Adipocyte (in vitro differentiated cells): ENCODE measurements at places on chromosomes 12 and 14.

DNA sequence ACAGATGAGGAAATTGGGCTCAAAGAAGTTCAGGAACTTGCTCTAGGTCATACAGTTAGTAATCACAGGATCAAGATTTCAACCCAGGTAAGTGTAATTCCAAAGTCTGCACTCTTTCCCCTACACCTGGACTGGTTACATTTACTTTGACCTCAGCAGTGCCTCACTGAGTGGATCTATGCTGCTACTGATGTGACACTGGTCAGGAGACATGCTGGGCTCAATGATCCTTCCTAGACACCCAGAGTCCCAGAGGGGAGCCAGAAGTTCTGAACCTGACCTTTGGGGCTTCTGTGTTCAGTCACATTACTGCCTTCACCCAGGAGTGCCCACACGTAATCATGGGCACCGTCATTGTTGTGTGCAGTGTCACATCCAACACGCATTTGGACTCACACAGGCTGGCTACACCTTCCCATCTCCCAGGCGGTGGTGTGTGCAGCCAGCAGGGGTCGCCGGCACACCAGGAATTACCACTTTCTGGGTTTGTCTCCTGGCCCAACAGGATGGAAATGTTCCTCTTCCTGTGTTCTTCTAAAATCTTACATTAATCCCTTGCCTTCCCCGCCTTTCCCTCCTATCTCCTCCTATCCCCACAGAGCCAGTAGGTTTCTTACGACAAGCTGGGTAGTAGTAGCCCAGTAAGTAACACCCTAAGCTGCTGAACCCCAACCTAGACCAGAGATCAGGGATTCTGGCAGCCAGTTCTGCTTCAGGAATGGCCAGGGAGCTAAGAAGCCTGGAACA, 25.6 kb downstream of the CALCOCO1 start:
- peak; percentile 86 for DNase-seq

DNA sequence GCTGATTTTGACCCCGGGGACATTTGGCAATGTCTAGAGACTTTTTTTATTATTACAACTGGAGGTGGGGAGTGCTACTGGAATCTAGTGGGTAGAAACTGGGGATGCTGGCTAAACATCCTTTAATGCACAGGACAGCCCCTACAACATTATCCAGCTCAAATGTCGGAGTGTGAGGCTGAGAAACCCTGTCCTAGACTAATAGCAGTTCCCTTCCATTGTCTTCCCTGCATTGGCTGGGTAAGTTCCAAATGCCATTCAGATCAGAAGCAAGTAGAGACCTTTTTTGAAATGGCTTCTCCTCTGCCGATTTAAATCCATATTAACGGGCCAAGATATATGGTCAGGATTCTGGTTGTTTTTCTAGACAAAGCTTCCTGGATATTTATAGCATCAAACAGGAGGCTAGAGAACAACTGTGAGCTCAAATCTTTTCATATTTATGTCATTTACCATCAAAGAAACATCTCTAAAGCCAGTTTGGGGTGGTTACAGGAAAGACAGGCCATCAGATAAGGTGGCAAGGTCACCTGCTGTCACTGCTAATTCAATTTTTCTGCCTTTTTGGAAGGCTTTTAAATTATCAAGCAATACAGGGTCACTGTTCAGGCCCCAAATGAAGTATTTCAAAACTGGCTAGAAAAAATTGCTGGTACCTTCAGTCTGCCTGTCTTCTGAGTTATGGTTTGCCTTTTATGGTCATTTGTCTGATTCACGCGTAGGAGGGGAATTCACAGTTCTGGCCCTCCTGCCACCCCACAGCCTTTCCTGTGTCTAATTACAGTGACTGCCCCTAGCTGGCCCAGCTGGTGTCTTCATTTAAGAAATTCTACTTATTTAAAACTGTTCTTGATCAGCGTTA, 20.1 kb upstream of the AKAP5 start:
- DNase-seq: peak; percentile 87

DNA sequence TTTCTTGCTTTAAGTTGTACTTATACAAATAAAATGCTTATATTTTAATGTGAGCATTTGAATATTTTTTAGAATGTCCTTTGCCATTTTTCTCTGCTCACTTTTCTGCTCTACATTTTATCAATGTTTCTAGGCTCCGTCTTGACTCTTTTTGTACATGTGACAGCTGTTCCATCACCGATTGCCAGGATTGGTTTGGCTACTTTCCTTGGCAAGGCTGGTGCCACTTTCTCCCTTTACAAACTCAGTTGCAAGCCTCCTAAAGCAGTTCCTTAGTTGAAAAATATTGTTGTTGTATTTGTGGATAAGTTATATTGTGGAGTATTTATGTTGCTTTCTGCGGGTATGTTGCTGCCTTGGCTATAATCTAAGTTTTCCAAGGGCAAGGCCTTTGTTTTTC, 63.4 kb downstream of the DACT1 start:
- no peak for DNase-seq

DNA sequence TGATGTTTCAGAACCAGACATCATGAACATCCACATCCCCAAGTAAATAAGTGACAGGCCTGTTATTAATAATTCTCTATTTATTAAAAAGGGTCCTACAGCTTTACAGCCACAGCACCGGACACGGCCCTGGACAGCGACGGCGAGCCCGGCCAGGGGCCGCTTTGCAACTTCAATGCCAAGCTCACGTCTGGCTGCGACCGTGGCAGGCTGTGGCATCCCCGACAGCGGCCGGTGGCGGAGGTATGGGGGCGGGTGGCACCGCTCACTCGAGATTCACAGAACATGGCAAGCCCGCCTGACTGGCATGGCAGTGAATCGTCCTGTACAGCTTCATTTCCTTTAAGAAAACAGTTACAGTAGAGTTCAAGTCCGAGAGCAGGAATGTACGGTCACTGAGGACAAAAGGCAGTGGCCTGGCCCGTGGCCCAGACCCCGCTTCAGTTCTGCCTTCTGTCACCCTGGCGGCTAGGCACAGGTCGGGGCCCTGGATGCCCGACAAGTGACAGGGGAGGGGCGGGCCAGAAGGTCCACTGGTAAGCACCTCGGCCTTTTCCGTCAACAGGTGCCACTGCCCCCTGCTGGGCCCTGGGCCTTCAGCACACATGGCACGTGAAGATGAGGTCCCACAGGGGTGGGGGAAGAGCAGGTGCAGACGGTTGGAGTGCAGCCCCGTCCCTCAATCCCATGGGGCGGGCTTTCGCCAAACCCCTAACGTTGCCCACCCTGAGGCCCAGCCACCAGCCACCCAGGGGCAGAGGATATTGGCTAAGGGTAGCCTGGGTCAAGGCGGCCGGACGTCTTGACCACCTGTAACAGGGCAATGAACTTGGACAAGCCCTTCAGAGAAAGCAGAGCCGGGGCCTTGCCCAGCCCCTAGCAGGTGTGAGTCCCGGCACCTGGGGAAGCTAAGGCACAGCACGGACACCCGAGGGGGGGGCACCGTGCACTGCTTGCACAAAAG, 30.3 kb downstream of the HIP1R start:
- no peak for DNase-seq

DNA sequence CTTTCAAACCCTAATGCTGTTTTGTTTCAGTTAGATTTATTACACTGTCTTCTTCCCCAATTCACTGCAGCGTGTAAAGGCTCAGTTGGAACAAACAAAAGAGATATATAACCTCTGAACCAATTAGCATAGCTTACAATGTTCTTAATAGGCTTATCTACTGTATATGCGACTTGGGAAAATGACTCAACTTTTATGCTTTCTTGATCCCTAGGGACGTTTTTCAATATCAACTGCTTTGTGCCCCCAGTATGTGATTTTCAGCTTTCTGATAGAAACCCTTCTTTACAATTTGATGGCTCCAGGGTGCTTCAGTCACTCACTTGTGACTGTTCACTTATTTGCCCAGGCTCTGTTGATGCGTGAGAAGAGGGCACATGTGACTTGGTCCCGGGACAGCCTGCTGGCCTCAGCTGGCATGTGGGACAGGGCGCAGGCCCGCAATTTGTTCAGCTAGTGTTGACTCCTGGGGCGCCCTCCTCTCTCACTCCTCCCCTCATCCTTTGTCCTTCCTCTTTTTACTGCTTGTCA, 107.1 kb downstream of the TMTC2 start:
- DNase-seq: no peak

- no peak for DNase-seq
Measured at GRCh38 chr12:82781309-82781997, 94.7 kb downstream of the TMTC2 start.

- peak; percentile 26 for DNase-seq
Measured at GRCh38 chr14:61140872-61141271, 140.3 kb downstream of the TMEM30B start.

DNA sequence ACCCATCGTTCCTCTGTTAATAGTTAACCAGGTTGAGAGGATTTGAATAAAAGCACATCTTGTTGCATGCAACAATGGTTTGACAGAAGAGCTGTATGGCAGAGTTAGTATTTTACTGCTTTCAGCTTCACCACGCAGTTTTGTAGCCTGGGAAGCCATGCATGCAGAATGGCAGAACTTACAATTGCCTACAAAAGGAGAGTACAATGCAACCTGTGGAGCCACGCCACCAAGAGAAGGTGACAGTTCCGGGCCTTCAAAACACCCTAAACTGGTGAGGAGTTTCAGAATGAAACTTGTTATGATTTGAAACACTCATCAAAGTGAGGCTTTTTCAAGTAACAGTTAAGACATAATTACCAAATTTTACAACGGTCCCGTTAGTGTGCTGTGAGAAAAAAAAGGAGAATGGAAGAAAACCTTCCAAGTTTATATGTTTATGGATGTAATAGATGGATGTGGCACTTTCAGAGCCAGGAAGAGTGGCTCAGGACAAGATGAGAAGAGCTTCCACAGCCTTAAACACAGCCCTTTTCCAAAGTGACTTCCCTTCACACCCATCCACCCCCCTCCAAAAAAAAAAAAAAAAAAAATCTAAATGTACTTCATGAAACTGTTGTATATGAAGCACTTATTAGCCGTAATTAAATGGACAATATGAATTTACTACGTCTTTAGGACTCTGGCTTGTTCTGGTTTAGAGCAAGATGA, 158.7 kb downstream of the EGLN3 start:
- DNase-seq: no peak

DNA sequence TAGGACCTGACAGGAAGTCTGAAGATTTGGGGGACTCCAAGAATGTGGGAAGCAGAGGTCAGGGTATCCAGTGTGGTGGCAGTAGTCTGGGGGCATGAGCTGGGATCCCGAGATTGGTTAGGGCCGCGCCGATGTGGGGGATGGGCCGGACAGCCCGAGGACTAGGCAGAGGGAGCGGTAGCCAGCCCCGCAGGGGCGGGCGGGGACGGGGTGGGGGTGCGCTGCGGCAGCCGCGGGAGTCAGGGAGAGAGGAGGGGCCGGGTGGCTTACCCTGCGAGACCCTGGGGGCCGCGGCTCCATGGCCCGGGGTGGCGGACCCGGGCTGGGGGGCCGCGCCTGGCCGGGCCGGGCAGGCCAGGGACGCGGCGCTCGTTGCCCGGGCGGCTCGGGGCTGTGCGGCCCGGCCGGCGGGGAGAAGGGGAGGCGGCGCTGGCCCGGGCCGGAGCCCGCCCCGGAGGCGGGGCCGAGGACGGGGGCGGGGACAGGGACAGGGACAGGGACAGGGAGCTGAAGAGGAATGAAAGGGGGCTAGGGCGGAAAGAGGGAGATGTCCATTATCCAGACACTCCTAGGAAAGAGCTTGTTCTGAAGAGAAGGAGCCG, 5.6 kb downstream of the ZNF385A start:
- DNase-seq: peak; percentile 82

GRCh38 chr12:72276181-72276805, 4.1 kb downstream of the TRHDE start:
- no peak for DNase-seq

GRCh38 chr12:56574210-56574609, 52.6 kb downstream of the RBMS2 start:
- peak; percentile 48 for DNase-seq

DNA sequence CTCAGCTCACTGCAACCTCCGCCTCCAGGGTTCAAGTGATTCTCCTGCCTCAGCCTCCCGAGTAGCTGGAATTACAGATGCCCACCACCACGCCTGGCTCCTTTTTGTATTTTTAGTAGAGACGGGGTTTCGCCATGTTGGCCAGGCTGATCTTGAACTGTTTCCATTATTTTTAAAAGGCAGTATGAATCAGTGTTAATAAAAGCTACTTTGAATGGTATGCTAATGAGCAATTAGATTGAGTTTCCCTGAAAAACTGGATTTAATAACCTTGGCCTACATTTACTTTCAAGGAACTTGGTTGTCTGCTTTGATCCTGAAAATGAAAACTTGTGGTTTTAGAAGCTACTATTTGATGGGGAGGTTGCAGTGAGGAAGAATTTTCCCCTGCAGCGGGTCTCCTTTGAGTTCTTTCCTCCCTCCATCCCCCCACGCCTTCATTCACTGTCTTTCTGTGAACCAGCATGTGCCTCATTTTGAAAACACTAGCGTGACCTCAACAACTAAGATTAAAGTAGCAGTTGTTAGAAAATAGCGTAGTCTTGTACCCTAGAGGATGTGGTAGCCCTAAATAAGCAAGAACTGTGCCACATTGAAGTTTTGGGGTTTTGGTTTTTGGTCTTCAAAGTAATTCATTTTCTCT, 17.8 kb upstream of the RPS6KA5 start:
- no peak for DNase-seq
